ENCODE measurements at places on chromosomes 3 and 15.
A peak's percentile ranks its signal among the peaks of the same experiment; 100 is the strongest.

GRCh38 chr3:25474052-25474451 is 46.0 kb downstream of the RARB start:
- no peak for DNase-seq

DNA sequence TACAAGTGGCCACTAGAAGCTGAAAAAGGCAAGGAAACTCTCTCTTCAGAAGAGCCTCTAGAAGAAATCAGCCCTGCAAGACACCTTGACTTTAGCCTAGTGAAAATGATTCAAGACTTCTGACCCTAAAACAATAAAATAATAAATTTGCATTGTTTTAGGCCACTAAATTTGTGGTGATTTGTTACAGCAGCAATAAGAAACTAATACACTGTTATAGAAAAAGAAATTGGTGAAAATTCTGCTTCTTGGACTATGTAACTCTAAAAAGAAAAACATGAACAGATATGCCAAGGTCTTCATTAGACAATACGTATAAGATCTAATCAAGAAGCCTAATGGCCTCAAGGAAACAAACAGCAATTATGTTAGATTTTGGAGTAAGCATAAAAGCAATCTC is 36.1 kb downstream of the EXD1 start:
- no peak for DNase-seq

- peak; percentile 35 for DNase-seq
These were observed 832 bp downstream of the TGFBR2 start for GRCh38 chr3:30607032-30607833.

DNA sequence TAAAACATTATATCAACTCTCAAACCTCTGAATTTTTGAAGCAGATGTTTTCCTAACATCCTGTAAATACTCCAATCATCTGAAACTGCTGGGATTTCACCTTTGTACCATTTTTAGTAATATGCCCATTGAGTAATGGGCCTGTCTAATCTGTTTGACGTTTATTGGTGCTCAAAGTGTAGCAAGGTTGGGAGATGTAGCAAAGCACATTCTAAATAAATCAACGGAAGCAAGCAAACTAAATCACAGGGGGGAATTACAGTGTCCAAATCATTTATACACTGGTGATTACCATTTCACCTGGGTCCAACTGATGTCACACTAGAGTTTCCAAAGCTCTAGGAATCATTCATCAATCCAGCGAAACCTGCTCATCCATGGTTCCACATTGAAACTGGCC is 518.7 kb upstream of the TBL1XR1 start:
- DNase-seq = no peak

- no peak for DNase-seq
These were observed 582.2 kb downstream of the FOXP1 start for GRCh38 chr3:71001303-71001830.

GRCh38 chr3:176848431-176849214 is 348.7 kb downstream of the TBL1XR1 start:
- DNase-seq = no peak

GRCh38 chr15:85785887-85786780 is 8.6 kb downstream of the KLHL25 start:
- DNase-seq = no peak

DNA sequence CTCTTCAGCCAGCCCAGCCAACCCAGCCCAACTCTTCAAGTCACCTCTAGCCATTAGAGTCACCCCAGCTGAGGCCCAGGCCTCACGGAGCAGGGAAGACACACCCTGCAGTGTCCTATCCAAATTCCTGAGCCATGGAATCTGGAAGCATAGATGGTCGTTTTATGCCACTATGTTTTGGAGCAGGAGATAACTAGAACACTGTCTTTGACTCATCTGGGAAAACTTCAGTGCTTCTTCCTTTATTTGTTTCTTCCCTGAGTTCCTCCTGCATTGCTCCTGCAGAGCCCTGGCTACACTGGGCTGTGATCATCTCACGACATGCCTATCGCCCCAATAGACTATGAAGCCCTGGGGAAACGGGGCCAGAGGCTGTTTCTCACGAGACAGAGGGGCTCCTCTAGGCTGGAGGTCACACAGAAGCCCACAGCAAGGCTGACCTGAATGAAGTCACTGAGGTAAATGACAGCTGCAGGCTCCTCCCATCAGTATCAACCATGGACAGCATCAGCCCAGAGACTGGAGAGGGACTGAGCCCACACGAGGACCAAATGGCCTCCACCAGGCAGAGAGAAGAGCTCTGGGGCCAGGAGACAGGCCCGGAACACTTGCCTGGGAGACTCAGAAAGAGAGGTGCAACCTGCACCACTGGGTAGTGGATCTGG is 22.7 kb downstream of the CRABP1 start:
- DNase-seq = no peak

- DNase-seq = no peak
These were observed 61.5 kb downstream of the ABTB1 start for GRCh38 chr3:127734181-127734720.

GRCh38 chr15:50077651-50078050 is 41.4 kb downstream of the ATP8B4 start:
- DNase-seq = no peak

DNA sequence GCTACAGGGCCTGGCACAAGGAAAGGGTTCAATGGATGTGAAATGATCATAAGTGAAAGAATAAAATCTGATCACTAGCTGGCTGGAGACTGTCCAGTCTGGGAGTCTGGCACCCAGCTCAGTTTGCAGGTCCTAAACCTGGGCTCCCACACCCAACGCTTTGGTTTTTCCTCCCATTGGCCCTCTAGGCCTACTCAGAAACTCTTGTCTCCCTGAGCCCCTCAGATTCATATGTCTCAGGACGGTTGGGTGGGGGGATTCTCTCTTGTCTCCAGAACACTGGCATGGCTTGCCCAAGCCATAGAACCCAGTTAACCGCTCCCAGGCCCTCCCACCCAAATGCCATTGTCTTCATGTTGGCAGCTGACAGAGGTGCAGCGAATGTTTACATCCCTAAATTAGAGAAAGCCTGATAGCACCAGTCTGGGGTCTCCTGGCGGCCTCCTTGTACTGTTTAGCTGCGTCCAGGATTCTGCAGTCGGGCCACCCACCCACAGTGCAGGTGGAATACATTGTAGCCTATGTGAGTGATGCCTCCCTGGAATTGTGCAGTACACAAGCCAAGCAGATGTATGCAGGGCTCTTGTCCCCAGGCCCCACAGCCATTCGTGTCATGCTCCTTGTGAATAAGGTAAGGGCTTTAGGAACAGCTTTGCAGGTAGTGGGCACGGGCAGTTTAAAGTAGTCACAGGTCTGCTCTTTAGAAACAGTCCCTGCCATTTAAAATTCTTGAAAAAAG is 266.3 kb downstream of the XXYLT1 start:
- DNase-seq = no peak

DNA sequence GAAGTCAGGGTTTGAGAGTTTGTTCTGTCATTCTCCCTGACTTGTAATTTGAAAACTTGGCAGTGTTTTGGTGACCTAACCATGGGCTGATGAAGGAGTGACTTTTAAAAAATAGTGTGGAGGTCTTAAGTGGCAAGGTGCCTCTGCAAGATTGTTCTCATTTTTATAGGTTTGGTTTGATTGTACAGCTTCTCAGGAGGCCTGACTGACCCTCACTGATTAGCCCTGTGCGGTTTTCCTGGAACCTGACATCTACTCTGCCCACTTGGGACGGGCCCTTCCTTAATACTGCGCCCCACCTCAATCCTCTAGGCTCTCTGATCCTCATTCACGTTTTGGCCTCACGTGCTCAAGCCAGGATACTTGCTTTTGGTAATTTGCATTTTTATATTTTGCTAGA is 2.8 kb downstream of the UBE2E1 start:
- no peak for DNase-seq

GRCh38 chr3:94127115-94127514 is 64.3 kb downstream of the NSUN3 start:
- DNase-seq = no peak

- no peak for DNase-seq
These were observed 24.5 kb downstream of the HHLA2 start for GRCh38 chr3:108320746-108321350.

DNA sequence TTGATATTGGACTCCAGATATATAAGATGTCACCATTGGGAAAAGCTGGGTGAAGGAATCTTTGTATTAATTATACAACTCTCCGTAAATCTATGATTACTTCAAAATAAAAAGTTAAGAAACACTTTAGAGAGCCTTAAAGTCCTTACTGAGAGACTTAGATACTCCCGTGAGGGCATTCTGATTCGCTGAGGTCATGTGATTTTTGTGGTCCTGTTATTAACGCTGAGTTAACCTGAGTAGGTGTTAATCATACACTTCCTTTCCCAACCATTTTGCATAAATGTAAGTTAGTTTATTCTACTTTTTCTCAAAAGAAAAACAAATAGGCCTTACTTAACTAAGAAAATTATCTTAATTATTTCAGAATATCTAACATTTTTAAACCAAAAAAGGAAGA is 67.1 kb upstream of the LMOD3 start:
- no peak for DNase-seq

DNA sequence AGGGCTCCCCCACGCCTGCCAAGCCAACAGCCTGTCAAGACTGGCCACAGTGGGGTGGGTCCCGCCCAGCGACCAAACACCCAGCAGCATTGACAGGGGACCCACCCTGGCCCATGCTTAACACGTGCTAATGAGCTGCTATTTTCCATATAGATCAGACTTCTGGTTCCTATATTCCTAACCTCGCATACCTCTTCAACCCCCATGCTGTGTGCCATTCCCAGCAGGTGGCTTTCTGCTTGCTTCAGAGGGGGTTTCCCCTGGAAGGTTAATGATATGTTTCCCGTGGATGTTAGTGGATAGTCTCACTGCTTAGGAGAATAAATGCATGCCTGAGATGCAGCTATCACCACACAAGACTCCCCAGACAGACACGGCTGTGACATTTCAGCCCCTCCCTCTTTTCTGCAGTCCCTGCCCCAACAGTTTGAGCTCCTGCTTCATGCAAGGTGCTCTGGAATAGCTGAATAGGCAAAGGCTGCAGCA is 37.9 kb upstream of the MGLL start:
- no peak for DNase-seq

DNA sequence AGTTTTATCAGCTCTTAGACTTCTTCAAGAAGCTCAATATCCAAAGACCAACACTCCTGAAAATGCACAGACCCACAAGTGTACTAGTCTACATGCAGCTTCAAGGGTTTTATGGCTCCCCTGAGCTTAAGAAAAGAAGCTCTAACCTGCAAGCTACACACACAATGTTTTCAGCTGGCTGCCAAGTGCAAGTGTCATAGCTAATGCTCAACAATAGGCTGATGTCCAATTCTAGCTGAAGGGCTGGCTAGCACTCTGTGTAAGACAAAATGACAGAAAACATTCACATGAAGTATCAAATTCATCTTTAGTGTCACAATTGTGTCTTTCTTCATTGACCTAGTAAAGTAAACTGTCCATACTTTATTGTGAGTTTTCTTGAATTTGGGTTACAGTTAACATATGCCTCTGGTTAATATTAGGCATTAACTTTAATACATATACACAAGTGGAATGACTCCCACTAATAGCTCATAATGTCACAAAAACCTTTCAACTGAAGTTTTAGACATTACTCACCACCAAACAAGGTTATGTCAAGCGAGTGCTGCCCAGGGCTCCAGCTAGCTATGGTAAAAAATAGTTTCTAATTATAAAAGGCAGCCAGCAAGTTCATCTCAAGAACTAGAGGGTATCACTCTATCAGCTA is 15.1 kb downstream of the ABI3BP start:
- DNase-seq = no peak

- no peak for DNase-seq
These were observed 625 bp upstream of the RBM15B start for GRCh38 chr3:51390246-51391074.

GRCh38 chr3:152278756-152279427 is 10.2 kb downstream of the MBNL1 start:
- no peak for DNase-seq

GRCh38 chr3:156424758-156425157 is 130.2 kb downstream of the SSR3 start:
- DNase-seq = no peak

GRCh38 chr3:134344560-134344959 is 29.7 kb downstream of the AMOTL2 start:
- DNase-seq = no peak

- no peak for DNase-seq
These were observed 42.6 kb downstream of the ARIH1 start for GRCh38 chr15:72516777-72517176.

DNA sequence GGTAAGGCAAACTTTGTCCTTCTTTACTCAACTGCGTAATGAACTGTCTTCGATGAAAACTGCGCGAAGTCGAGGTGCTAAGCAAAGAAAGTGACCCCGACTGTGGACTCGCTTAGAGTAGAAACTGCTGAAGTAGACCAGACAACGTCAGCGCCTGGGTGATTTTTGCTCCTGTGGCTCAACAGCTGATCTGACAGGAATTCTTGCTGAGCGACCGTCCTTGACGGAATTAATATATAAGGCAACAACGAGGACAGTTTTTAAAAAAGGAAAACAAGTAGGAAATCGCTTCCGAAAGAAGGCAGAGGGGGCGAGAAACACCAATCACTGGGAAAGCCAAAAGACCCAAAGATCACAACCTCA is 541 bp downstream of the RPS27L start:
- no peak for DNase-seq

DNA sequence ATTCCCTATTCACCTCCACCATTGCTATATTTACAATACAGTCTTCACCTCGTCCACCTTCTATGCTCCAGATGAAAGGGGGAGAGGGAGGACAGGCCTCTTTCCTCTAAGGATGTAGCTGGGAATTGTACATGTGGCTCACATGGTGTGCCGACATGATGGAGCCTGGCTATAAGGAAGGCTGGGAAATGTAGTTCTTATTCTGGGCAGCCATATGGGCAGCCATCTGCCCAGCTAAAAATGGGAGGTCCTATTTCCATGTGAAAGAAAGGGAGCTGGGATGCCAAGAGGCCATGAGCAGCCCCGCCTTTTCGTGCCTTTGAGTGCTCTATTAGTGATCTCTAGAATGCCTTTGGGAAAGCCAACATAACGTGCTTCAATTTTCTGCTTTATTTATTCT is 27.1 kb upstream of the MGLL start:
- no peak for DNase-seq

GRCh38 chr3:53503195-53503594 is 8.8 kb downstream of the CACNA1D start:
- no peak for DNase-seq

DNA sequence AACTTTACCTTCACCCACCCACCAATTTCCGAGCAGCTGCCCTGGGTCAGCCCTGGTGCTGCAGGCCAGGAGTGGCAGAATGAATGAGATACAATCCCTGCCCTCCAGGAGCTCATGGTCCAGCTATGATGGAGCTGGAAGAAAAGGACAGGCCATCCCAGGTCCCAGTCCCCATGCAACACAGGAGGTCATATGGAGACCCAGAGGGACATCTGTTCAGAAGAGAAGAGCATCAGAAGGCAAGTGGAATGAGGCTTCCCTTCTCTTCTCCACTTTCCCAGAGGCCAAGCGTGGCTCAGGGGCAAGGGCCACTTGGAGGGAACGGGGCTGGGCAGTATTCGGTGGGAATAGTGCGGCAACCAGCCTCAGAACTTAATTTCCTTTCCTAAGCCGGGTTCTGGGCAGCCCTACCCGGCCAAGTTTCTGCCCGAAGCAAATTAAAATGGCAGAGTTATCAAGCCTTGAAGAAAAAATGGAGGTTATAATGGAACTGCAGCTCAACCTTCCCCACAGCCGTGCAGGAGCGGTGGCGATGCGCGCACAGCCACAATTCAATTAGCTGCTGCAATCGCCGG is 35.9 kb downstream of the TLE3 start:
- DNase-seq = no peak
